ENCODE measurements at places on chromosomes 5 and 9.

- DNase-seq = no peak
Observed at GRCh38 chr5:68533051-68533450, 317.5 kb downstream of the PIK3R1 start.

GRCh38 chr5:43000914-43001313, 39.2 kb downstream of the ANXA2R start:
- no peak for DNase-seq

GRCh38 chr9:129234491-129234890, 56.4 kb upstream of the IER5L start:
- DNase-seq = no peak

- no peak for DNase-seq
Observed at GRCh38 chr9:26748449-26749058, 144.0 kb downstream of the CAAP1 start.

GRCh38 chr9:109016132-109016531, 2.8 kb upstream of the CTNNAL1 start:
- DNase-seq = peak; percentile 70

DNA sequence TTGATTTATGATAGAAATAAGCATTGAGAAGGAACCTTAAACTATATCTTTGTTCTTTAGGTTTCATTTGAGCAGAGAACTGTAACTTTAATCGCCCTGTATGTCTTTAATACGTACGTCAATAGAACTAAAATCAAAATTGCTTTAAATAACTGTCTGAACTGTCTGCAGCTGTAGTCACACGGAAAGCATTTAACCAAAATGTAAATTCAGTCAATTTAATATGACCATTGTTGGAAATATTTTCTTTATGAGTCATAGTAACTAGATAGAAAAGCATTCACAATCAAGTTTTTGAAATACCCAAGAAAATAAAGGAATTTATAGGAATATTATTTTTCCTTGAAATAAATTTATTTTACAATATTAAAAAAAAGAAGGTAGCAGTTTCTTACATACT, 157.1 kb upstream of the CDH6 start:
- DNase-seq = peak; percentile 49
